ENCODE measurements at places on chromosomes 16 and 17. TPM values are rescaled to one million over a fixed set of nuclear protein-coding genes. Genes with fewer than 3 reads are reported as not detected.

The RANBP10 gene
- polyA plus RNA-seq = 10.4 TPM

The GGA2 gene
- 96.0 TPM for polyA plus RNA-seq

GRCh38 chr17:30366536-30366935 is 12.2 kb upstream of the CPD start:
- H3K4me1 ChIP-seq = peaks cover 16% of the 10 kb centered on the region
- DNase-seq = no peak
- no peaks in the 10 kb centered on the region for H3K27me3 ChIP-seq

The FOXN1 gene
- not detected for polyA plus RNA-seq

- H3K27me3 ChIP-seq = no peaks in the 10 kb centered on the region
- no peak overlapping the region for H3K27ac ChIP-seq
- DNase-seq = no peak
- no peaks in the 10 kb centered on the region for H3K36me3 ChIP-seq
Measured at GRCh38 chr17:14797021-14797420, 468.1 kb downstream of the PMP22 start.

DNA sequence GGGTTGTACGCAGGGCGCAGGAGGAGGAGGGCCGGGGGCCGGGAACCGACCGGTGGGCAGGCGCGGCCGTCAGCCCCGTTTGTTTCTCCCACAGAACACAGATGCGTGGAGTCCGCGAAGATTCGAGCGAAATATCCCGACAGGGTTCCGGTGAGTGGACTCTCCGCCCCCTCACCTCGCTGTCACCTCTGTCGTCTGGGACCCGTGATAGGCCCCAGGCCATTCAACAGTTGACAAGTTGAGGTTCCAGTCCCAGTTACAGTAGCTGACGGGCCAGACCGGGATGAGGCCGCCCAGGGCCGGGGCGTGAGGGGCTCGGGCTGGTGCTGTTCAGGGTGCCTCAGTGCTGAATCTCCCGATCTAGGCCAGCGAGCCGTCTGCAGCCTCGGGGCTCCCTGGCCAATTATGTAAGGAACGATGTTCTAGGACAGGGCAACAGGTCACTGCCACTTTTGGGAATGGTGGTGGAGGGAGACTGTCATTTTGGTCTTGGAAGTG is 628 bp downstream of the GABARAPL2 start:
- no peak for DNase-seq
- no peaks in the 10 kb centered on the region for H3K36me3 ChIP-seq
- no peaks in the 10 kb centered on the region for H3K27me3 ChIP-seq
- peak overlapping the region; percentile 84 for H3K4me3 ChIP-seq
- peaks cover 36% of the 10 kb centered on the region for H3K4me1 ChIP-seq

DNA sequence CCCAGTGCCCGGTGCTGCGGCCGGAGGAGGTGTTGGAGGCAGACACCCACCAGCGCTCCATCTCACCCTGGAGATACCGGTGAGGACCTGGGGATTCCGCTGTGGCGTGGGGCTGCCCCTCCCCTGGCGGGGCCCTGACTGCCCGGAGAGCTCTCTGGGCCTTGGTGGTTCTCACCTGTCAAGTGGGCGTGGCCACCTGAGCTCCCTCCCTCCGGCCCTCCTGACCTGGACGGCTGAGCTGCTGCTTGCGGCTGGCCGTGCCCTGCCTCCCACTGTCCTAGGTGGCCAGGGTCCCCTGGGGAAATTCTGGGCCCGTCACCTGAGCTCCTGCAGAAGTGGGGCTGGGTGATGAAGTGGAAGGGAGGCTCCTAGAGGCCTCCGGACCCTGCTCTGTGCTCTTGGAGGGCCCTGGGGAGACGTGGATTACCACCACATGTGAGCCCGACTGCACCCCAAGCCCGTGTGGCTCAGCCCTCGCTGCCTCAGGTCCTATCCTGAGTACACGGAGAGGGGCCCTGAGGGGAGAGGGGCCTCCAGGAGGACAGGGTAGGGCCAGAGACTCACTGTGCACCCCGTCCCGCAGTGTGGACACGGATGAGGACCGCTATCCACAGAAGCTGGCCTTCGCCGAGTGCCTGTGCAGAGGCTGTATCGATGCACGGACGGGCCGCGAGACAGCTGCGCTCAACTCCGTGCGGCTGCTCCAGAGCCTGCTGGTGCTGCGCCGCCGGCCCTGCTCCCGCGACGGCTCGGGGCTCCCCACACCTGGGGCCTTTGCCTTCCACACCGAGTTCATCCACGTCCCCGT is 1.1 kb downstream of the IL17C start:
- no peaks in the 10 kb centered on the region for H3K36me3 ChIP-seq
- H3K4me1 ChIP-seq = peaks cover 20% of the 10 kb centered on the region
- peaks cover 13% of the 10 kb centered on the region for H3K27me3 ChIP-seq
- H3K27ac ChIP-seq = no peak overlapping the region
- H3K4me3 ChIP-seq = no peak overlapping the region

DNA sequence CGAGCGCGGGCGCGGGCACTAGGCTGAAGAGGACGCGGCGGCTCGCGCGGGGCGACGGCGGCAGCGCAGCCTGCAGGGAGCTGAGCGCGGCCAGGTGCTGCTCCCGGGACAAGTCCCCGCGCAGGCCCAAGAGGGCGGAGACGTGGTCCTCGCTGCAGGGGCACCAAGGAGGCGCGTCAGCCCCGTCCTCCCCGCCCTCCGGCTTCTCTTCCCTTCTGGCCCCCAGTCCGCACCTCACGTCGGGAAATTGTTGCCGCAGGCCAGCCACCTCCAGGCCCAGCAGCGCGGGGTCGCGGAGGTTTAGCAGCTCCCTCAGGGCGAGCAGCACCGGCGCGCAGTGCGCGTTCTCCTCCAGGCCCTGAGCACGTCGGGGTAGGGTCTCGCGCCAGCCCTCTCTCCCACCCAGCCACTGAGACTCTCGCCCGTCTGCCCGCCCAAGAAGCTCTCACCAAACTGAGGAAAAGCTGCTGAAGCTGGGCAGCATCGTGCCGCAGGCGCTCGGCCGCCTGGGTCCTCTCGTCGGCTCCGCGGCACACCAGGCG is 761 bp upstream of the MATCAP1 start:
- peak overlapping the region; percentile 76 for H3K4me3 ChIP-seq
- no peaks in the 10 kb centered on the region for H3K36me3 ChIP-seq
- peaks cover 4% of the 10 kb centered on the region for H3K4me1 ChIP-seq
- DNase-seq = no peak

DNA sequence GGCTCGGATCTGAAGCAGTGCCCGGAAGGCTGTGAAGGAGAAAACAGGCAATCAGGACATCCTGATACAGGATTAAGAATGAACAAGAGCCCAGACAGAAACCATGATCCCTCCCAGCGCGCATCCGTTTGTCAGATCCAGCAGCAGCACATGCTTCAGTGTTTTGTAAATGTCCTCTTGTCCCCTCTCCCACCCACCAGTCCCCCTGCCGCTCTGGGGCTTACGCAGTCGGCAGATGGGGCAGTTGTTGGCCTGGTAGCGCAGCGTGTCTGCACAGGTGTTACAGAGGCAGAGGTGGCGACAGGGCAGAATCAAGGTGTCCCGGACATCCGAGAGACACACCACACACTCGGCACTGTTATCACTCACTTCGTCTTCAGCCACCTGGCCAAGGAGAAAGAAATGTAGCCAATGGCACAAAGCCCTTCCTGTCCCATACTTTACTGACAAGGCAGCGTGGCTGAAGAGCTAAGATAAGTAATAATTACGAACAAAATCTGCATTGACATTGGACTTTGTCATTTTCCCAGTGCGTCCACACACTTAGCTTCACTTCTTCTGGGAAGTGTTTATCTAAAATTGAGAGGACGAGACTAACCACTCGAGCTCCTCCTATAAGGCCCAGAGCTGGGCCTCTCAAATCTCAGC is 20.7 kb upstream of the FOXJ1 start:
- DNase-seq = no peak
- H3K27ac ChIP-seq = no peak overlapping the region
- no peak overlapping the region for H3K4me3 ChIP-seq
- H3K4me1 ChIP-seq = no peaks in the 10 kb centered on the region
- no peaks in the 10 kb centered on the region for H3K36me3 ChIP-seq
- no peaks in the 10 kb centered on the region for H3K27me3 ChIP-seq

The SLC35G3 gene
- polyA plus RNA-seq = not detected

GRCh38 chr17:38730526-38731379 is 612 bp downstream of the CISD3 start:
- H3K36me3 ChIP-seq = peaks cover 9% of the 10 kb centered on the region
- no peak for DNase-seq
- H3K4me3 ChIP-seq = peak overlapping the region; percentile 90

DNA sequence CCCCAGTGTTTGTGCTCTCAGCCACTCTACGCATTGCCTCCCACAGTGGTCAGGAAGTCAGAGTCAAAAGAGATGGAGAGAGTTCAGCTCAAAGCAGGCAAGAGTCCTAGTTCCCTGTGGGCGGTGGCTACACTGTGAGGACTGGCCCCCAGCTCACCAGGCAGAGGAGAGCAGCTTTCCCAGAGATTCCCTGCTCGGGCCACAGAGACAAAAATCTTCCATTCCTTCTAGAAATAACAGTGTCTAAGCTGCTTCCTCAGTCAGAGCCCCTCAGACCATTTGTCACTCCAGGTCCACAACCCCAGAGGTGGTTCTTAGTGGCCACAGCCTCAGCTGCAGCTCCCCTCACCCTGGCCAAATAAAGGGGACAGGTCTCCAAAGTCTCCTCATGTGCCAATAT is 263.0 kb upstream of the RPL38 start:
- DNase-seq = no peak
- H3K4me1 ChIP-seq = no peaks in the 10 kb centered on the region
- H3K36me3 ChIP-seq = no peaks in the 10 kb centered on the region
- no peak overlapping the region for H3K4me3 ChIP-seq

All from GM12878 (cell line).